Activated CD4-positive, alpha-beta T cell treated with anti-CD3 and anti-CD28 coated beads, Interleukin-2, Interleukin-6, amounts not matched to agents 100 ng/mL and 50 ng/mL, durations not matched to agents 16 hours and 8 hours (primary cell): ENCODE measurements at places on chromosomes 11 and 22.

DNA sequence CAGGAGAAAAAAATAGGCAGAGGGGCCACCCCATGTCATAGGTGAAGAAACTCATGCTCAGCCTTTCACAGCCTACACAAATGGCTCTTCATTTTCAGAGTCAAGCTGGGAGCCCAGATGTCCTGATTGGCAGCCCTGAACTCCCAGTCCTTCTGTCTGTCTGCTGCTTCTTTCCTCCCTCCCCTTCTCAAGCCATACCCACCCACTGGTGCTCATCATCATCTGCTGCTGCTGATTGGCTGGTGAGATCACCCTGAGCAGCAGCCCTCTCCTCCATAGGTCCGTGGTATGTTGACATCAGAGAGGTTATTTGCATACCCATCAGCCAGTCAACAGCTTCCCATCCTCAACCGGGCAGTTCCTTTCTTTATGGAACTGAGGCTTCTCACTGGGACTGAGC lies 46.1 kb upstream of the PRDM11 start:
- peak; percentile 6 for DNase-seq

GRCh38 chr11:76209375-76209972 lies 3.2 kb upstream of the WNT11 start:
- peak; percentile 23 for DNase-seq

DNA sequence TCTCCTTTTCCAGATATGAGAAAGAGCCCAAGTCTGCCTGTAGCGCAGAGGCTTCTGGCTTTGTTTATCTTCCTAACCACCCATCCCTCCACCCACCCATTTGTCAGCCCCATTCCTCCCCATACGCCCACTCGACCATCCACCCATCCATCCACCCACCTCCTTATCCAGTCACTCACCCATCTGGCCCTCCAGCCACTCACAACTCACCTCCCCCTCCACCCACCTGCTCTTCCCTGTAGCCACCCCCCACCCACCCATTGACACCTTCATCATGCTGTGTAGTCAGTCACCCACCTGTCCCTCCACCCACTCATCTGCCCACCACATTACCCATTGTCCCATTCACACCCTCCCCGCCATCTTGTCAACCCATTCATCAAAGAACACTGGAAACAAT lies 5.5 kb downstream of the CST6 start:
- no peak for DNase-seq

DNA sequence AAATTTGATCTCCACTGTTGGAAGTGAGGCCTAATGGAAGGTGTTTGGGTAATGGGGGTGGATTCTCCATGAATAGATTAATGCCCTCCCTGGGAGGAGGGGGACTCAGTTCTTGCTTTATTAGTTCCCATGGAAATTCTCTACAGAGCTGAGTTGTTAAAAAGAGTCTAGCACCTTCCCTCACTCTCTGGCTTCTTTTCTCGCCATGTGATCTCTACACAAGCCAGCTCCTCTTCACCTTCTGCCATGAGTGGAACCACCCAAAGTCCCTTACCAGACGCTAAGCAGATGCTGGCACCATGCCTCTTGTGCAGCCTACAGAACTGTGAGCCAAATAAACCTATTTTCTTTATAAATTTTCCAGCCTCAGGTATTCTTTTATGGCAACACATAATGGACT lies 465.8 kb upstream of the ANO5 start:
- no peak for DNase-seq

GRCh38 chr11:46305295-46305694 lies 27.8 kb downstream of the CREB3L1 start:
- DNase-seq = no peak

- no peak for DNase-seq
These were observed 64.5 kb upstream of the LARGE1 start for GRCh38 chr22:33984656-33985285.

DNA sequence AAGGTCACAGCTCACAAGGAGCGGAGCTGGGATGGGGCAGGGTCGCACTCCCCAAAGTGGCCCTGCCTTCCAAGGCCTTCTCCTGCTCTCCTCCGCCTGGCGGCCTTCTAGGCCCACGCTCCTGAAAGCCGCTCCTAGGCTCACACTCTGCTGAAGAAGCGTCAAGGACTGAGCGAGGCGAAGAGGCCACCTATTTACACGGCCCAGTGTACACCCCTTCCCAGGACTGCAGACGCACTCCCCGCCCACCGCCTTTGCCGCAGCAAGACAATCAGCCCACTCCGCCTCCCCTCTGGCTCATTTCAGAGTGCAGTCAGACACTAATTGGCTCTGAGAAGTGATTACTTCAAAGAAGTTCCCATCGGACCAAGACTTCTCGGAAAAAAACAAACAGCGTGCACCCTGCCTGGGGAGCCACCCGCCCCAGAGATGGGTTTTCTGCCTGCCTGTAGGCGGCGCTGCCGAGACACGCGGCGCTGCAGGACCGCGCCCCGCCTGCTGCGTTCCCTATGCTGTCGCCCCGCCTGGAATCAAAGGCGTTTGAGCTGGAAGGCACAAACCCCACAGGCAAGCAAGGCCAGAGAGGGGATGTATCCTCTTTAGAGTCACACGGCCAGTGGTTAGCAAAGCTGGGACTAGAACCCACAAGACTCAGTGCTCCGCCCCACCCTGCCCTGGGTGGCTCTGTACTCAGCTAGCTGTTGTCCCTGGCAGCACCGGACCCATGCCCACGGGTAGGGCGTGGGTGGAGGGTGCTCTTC lies 414.8 kb downstream of the BUD13 start:
- DNase-seq = peak; percentile 14

DNA sequence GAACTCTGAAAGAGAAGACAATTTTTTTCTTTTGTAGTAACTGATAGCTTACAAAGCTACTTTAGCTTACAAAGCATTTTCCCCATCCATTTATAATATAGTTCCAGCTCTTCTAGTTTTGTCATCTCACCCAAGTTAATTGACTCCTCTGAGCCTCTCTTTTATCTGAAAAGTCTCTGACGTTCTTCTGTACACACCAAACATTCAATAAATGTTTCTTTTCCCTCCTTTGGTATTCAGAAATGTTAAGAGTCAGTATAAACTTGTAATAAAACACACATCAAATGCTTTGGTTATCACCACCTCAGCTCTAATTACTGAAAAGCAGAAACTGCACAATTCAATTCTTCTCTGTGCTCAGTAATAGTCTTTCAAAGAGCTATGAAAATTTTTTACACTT lies 5.9 kb downstream of the CCDC90B start:
- DNase-seq = no peak

DNA sequence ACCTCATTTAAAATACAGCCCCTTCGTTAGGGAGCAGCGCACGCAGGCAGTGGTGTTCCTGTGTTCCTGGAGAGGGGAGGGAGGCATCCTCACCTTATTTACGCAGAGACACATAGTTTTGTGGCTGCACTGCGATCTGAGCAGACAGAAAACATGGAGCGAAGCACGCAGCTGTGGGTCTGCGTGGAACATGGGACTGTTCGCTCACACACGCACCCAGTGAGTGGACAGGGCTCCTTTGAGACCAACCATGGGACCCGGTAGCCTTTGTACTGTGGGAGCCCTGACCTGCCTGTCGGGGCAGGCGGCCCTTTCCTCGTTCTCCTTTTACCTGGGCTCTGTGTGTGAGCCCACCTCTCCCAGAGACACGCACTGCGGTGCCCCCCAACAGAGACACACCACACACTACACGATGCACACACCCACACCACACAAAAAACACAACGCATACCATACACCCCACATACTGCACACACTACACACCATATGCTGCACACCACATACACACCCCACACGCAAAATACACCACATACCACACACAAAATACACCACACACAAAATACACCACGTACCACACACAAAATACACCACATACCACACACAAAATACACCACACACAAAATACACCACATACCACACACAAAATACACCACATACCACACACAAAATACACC lies 1245.7 kb downstream of the BRD1 start:
- DNase-seq = no peak

DNA sequence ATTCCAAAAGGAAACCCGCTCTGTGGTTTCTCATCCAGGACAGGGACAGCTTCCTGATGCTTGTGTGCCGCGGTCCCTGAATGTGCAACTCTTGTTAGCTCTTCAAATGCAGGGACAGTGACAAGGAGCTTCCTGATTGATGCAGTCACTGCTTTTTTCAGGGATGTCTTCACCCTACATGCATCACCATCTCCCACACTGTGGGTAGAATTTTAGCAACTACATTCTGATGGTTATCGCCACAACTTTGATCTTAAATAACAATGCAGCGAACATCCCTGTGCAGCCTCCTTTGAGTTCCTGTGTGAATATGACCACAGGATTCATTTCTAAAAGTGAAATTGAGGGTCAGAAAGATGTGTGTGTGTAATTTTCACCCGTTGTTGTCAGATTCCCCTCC lies 115.0 kb downstream of the GGTLC2 start:
- DNase-seq = no peak
